SK-MEL-5 (cell line): ENCODE measurements at places on chromosomes 12 and 14. TPM values are rescaled to one million over a fixed set of nuclear protein-coding genes. Genes with fewer than 3 reads are reported as not detected.

CD163 gene
- total RNA-seq: not detected in 2 replicates

DNA sequence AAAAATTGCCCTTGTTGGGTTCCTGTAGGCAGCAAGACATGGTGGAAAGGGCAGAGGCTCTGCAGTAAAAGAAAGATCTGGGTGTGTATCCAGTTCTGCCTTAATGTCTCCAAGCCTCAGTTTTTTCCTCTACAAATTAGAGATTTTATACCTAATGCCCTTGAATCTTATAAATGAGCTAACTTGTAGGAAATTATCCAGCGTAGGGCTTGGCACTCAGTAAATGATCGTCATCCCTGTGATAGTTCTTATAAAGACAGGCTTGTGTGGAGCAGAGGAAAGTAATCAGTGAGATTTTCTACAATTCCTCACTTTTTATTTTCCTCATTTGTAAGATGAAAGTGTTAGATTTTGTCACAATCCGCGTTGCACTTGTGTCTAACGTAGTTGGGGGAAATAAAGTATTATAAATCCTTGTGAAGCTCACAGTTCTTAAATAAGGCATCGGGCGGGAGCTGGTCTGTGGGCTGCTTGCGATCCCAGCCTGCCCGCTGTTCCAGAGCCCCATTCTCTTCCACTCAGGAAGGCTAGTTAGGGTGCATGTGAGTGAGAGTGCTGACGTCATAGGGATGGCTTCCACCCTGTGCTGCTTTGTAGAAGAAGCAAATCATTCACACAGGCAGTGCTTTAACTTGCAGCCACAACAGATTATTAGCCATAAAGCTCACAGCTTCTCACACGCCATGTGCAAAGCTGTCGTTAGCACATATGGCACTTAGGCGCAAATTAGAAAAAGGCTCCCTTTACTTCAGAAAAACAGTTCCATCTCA lies 87.6 kb downstream of the EML1 start:
- DNase-seq: no peak

- no peak for DNase-seq
These were observed 237.2 kb downstream of the EMP1 start for GRCh38 chr12:13433768-13434167.

GRCh38 chr12:39402922-39403321 lies 40.0 kb downstream of the KIF21A start:
- no peak for DNase-seq
